ENCODE measurements at places on chromosomes 13 and 19. TPM values are rescaled to one million over a fixed set of nuclear protein-coding genes. Genes with fewer than 3 reads are reported as not detected.

The TMEM150B gene
- 5.1 TPM for total RNA-seq

The DIRAS1 gene
- total RNA-seq = 0.45 TPM

The SIGLEC11 gene
- total RNA-seq = 1.6 TPM

The GIPR gene
- 5.0 TPM for total RNA-seq

The MIA gene
- total RNA-seq = 173 TPM

The TRAPPC6A gene
- total RNA-seq = 20.8 TPM

The KLK3 gene
- not detected for total RNA-seq

The RGS9BP gene
- total RNA-seq = 0.13 TPM

The GPR183 gene
- total RNA-seq = 19.5 TPM

The CGB3 gene
- not detected for total RNA-seq

The TSKS gene
- total RNA-seq = 0.85 TPM

The NOVA2 gene
- total RNA-seq = 9.9 TPM

The ZSWIM9 gene
- total RNA-seq = 10.7 TPM

The ADGRE3 gene
- total RNA-seq = 1.9 TPM

The PSENEN gene
- total RNA-seq = 45.6 TPM

The KCTD15 gene
- total RNA-seq = 20.4 TPM

The PPM1N gene
- total RNA-seq = 1.8 TPM

The TSPAN16 gene
- not detected for total RNA-seq

The FSD1 gene
- 0.31 TPM for total RNA-seq

The SPTBN4 gene
- total RNA-seq = 20.9 TPM

The ZNF580 gene
- total RNA-seq = 42.2 TPM

The KL gene
- total RNA-seq = 7.4 TPM

The ZNF66 gene
- total RNA-seq = 6.0 TPM

The SOX1 gene
- not detected for total RNA-seq

The CDC42EP5 gene
- total RNA-seq = 52.8 TPM

The WDR62 gene
- total RNA-seq = 1.2 TPM

The CEACAM1 gene
- 5.8 TPM for total RNA-seq

The MCEMP1 gene
- 2.6 TPM for total RNA-seq

The ZNF737 gene
- 17.4 TPM for total RNA-seq

The IGFL3 gene
- not detected for total RNA-seq

The ZNF582 gene
- total RNA-seq = 5.5 TPM

The SLC44A2 gene
- total RNA-seq = 281 TPM

The PSPN gene
- 2.1 TPM for total RNA-seq

The SMIM17 gene
- 0.85 TPM for total RNA-seq

The PSG6 gene
- total RNA-seq = not detected

The PROSER3 gene
- total RNA-seq = 29.4 TPM

The OXGR1 gene
- 0.27 TPM for total RNA-seq

The VWA8 gene
- total RNA-seq = 21.4 TPM

The SOX21 gene
- total RNA-seq = not detected

The S1PR4 gene
- total RNA-seq = 3.1 TPM

The WDR87 gene
- total RNA-seq = not detected

The CEACAM20 gene
- not detected for total RNA-seq

Data from sciatic nerve (tissue), 2 donors.